Putamen (tissue), 1 donor: ENCODE measurements at places on chromosomes 1 and 21.
A peak's percentile ranks its signal among the peaks of the same experiment; 100 is the strongest.

DNA sequence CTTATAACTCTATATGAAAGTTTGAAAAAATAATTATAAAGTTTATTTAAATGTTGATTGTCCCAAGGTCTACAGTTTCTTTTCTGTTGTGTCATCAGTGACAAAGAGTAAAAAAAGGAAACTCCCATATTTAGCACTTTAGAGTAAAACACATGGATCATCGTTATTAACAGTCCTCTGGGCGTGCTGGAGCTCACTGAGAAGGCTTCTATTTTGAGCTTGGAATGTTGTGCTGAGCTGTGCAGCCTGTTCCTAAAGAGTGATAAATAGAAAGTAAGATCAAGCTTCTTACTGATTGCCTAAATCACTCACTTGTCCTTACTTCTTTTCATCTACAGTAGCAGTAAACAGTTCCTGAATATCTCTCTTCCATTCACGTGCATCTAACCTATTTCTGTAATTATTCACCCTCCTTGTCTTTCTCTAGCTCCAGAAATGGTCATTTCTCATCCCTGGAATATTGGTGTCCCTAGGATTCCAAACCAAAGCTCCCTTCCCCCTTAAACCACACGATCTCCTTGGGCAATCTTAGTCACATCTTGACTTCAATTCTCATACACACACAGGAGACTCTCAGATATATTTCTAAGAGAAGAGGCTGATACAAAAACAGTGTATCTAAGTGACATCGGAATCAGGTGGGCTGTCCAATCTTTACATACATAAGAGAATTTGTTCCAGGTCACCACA is 11.9 kb downstream of the GBP5 start:
- no peak for DNase-seq

DNA sequence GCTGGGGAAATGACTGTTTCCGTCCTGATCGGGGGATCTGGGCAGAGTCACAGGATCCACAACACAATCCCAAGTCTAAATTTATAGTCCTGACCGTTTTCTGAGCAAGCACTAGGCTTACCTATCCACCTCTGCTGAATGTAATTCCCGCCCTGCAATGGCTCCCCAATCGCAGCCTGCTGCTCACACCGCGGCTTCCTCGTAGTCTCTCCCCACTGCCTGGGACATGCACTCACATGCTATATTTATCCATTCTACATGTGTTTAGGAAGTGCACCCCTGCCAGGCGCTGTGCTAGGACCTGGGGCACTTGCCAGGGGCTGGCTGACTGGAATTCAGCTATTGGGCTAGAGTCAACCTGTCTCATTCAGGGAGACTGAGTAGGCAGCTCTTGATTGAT is 246.6 kb upstream of the CSF3R start:
- DNase-seq: no peak

DNA sequence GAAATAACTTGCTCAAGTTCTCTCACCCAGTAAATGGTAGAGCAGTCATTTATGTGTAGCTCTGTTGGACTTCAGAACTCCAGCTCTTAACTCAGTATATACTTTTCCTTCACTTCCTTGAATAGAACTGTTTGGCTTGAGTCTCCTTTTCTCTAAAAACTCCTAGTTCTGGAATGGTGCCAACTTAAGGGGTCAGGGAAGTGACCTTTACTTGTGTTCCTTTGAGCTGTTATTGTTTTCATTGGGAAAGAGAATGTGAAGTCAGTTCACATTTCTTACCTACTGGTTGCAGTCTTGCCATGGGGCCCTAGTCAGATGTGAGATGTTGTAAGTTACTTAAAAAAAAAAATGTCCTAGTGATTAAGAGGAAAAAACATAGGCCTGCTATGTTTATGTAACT is 77.0 kb upstream of the MACF1 start:
- DNase-seq: no peak

DNA sequence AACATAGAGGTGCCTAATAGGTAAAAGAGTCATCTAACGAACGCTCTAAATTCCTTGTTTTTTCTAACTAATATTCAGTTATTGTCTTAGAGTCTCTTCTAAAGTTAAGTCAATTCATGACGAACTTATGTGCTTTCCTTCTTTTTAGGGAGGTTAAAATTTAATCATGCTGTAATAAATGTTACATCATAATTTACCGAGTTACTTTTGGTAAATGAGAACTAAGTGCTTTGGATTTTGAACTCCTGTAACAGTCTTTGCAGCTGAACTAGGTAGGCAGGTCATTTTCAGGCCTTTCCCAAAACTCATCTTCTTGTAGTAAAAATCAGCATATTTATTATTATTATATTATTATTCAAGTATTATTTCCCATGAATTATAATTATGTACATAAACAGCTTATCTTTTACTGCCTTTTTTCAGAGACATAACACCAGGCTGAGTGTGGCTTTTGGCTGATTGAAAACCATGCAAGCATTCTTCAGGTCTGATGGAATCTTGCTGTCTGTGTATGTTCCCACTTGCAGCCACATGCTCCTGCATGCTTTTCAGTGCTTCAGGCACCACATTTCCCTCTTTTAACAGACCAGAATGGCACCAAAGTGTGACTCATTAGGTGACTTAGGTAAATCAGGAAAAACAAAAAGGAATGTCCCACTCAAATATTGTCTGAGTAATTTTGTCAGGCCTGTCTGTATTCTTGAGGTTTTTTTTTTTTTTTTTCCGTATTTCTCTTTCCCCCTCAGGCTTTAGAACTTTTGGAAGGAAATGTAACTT is 81.0 kb upstream of the CD55 start:
- no peak for DNase-seq

DNA sequence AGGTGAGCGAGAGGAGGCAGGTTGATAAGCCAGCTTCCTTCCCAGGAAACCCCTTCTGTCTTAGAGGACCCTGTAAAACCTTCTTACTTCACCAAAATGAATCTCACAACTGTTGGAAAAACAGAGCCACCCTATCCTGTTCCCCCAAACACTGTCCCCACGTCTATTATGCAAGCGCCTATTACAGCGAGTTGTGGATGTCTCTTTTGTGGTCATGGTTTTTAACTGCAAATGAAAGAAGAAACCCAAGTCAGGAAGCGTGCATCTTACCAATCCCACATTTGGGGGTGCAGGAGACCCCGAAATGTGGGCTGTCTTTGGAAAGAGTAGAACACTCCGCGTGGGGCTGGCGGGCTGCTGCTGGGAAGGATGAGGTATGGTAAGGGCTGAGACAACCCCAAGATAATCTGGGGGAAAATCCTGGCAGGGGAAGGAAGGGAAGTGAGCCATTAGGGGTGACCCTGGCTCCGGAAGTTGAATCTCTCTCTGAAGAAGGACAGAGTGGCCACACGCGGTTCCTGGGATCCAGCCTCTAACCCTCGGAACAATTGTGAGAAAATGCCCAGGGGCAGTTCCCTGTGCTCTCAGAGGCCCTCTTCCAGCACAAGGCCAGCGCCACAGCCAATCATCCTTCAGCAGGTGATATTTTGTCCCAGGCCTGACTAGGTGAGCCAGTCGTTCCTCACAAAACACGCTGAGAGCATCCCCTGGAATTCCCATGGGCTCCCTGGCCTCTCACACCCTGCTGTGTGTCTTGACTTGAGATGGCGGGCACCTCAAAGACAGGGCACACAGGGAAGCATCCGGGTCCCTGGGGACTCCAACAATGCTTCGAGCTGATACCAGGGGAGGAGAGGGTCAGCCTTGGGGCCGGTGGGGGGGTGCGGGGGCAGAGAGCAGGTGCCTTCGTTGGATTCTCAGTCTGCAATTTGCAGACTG is 168.5 kb upstream of the IRF2BP2 start:
- DNase-seq: no peak

- DNase-seq: no peak
Observed at GRCh38 chr1:201595381-201595780, 56.5 kb downstream of the NAV1 start.

GRCh38 chr1:230121950-230122349 is 54.9 kb downstream of the GALNT2 start:
- no peak for DNase-seq

- no peak for DNase-seq
Observed at GRCh38 chr1:202034683-202035462, 24.5 kb downstream of the ELF3 start.

DNA sequence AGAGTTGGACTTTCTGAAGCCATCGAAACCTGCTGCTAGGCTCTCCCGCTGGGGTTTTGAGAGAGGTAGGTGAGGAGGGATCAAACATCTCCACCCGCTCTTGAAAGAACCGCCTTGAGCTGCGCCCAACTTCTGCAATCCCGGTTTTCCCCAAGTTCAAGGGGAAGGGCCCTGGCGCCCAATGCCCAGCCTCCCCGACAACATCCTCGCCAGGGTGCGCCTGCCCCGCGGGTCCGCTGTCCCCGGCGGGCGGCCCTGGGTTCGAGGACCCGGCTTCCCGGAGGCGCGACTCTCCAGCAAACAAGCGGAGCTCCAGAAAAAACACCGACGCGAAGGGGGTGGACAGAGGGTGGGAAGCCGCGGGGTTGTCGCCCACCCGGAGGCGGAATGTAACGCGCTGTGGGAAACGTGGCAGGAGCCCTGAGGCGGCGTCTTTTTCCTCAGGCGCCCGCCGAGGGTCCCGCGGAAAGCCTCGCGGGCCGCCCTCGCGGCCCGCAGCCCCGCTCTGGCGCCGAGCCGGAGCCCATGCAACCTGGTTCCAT is 607 bp downstream of the BTG3 start:
- DNase-seq: peak; percentile 17

DNA sequence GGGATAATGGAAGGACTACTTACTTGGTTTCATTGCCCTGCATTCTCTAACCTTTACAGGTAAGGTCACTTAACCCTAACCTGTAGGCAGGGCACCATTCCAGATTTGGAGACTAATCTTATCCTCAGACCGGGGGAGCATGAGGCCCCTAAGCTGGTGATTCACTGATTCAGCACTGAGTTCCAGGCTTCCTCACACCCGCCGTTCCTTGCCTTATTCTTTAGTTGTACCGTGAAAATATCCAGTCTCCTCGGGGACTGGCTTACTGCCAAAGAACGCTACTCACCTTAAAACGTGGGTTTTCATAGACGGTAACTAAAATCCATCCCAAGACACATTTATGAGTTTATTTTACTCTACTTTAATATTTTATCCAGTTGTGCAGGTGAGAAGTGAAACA is 44.3 kb upstream of the COL24A1 start:
- DNase-seq: no peak

DNA sequence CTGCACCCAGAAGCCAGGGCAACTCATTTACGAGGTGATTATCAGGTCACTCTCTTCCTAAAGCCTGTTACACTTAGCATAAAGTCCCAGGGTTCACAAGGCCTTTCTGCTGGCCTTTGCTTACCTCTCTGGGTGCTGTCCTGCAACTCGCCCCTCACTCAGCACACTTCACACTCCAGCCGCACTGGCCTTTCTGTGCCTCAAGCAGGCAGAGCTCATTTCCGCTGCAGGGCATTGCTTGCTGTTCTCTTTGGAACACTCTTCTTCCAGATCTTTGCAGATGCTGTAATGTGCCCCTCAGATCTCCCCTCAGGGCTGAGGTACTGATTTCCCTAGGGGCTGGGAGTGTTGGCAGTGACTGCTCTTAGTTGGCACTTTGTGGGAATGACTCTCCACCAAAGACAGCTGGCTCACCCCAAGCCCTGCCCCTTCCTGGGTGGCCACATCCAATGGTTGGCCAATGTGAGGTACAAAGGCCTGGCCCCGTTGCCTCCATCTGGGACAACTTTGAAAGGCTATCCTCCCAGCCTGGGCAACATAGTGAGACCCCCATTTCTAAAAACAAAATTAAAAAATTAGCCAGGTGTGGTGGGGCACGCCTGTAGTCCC is 50.8 kb upstream of the SSBP3 start:
- DNase-seq: no peak

DNA sequence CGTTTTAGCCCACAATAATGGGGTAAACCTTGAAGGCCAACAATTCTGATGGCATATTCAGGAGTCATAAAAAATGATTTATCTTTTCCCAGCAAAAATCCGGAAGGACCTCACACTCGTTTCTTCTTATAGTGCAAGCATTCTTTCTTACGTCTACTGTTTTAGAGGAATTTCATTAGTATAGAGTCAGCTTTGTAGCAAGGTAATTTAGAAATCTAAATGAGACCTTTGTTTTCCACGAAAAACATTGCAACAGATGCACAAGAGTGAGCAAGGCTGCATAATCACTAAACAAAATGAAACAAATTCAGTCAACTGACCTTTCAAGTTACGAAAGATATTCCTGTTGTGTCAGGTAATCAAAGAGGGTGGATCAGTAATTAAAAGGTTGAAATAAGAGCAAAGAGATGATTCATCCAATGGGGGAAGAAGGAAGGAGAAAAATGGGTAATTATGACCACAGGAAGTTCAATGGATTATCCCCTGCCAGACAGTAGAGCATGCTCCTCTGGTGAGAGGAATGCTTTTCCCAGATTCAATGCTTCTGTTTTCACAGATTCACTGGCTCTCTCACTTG is 560 bp upstream of the CSDE1 start:
- no peak for DNase-seq

DNA sequence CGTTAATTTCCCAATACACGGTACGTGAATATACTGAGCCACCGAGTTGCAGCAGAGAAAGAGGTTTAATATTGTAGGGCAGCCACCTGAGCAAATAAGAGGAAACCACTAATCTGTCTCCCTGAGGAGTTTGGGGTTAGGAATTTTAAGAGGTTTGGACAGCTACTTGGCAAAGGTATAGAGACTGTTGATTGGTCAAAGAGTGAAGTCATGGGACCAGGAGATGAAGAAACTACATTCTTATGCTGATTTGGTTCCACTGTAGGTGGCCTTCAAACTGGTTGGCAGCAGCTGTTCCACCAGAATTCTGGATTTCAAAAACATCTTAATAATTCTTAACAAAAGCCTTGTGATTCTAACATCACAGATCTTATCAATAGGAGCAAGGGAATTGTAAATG is 485.4 kb upstream of the PRMT6 start:
- no peak for DNase-seq

GRCh38 chr1:159892944-159893343 is 7.0 kb downstream of the CFAP45 start:
- DNase-seq: no peak

DNA sequence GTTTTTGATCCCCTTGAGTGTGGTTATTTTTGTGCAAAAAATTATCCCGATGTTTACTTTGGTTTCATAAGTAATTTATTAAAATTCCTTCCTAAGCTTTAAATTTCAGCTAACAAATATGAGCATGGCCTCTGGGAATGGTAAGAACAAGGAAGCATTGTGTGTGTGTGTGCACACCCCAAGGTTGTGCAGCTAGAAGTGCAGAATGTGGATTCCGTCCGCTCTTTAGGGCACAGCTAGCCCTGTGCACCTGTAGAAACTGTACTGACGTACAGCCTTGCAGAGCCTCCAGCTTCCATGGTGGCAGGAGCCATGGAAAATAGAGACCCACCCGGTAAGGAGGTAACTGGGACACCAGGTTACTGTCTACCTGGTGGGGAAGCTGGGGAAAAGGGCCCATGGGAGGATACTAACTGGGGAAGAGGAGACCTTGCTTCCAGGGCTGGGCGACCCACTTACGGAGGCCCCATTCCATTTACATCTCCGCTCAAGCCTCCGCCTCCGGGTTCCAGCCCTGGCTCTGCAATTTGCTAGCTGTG is 54.7 kb downstream of the B3GALT5 start:
- DNase-seq: no peak

GRCh38 chr1:226185141-226186036 is 1.2 kb downstream of the ACBD3 start:
- no peak for DNase-seq

GRCh38 chr1:94621802-94622201 is 80.2 kb upstream of the F3 start:
- no peak for DNase-seq
